ENCODE measurements at places on chromosomes 2 and 18.

GRCh38 chr18:35179906-35180305 is 60.9 kb upstream of the ZNF397 start:
- no peak for DNase-seq

GRCh38 chr2:85355521-85355920 is 952 bp downstream of the ELMOD3 start:
- DNase-seq, result no peak

DNA sequence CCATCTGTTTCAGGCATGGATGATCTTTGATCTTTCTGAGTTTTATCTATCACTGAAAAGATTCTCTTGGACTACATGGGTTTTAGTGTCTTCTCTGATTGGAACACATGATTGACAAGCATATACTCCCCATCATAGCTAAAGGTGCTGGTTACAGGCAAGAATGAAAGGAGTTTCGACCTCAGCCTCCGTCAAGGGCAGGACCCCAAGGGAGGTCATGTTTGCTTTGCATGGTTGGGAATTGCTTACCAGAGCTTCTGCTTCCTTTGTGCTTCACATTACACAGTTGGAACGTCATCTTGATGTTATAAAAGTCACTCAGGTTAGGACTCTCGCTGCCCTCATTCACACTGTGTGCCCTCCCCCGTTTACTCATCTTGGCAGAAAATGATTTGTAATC is 287.7 kb downstream of the PIK3C3 start:
- no peak for DNase-seq

DNA sequence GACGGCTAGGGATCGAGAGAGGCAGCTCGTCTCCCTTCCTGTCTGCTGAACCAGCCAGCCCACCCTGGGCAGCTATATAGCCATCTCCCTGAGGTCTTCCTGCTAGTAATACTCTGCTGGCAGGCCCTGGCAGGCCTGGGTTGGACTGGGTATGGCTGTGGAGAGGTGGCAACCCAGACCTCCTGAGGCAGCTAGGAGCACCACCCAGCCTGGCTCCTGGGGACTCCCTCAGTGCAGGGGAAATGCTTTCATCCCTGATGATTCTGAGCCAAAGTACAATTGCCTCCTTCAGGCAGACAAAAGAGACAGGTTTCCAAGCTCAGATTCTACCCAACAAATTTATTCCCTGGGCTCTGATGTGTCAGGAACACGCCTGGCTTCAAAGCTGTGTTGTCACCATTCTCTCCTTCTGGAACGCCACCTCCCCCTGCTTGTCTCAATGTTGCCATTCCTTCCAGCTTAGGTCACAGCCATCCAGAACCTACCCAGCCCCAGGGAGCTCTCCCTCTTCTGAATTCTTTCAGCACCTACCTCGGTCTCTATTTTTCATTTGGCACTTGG is 4.7 kb upstream of the DNAJB2 start:
- DNase-seq, result no peak

DNA sequence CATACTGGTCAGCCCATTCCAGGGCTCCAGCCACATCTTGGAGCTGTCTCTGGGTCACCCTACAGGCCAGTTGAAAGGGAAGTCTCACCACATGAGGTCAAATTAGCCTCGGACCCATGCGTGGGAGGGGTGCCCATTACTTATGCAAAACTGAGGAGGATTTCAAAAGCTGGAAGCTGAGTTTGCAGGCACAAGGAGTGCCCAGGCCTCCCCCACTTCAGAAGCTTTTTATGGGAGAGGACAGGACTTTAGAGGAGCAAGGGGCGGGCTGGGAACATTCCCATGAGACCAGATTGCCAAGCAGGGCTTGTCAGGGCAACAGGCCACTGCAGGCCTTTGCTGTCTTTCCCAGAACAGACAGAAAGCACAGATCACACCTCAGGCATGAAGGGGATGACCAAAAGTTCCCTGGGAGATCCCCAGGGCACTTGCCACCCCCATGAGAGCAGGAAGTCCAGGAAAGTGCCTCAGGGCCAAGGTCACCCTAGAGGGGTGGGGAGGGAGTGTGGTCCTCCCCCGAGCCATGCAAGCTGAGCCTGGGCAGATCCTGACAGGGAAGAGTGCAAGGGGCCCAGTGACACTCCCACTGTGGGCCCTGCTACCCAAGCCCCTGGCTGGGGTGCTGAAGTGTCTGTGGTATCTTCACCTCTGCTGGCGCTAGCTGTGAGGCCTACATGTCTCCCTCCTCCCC is 267.7 kb downstream of the BCL11A start:
- no peak for DNase-seq

- no peak for DNase-seq
Measured at GRCh38 chr2:26854283-26854827, 6.4 kb downstream of the DPYSL5 start.

DNA sequence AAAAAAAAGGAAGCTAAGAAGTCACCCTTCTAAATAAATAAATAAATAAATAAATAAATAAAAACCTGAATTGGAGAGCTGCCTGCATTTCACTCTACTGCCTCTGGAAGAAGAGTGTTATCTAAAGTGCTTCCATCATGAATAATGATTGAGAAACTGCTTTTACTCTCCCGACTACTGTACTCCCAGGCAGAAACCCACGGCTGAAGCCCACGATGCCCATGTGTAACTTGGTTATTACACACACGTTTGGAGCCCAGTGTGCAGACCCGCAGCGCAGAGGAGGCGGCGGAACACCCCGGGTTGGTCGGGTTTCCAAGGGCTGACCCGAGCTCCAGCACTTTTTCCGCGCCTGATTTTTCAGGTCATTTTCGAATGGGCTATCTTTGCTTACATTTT is 697 bp upstream of the SPATS2L start:
- no peak for DNase-seq

DNA sequence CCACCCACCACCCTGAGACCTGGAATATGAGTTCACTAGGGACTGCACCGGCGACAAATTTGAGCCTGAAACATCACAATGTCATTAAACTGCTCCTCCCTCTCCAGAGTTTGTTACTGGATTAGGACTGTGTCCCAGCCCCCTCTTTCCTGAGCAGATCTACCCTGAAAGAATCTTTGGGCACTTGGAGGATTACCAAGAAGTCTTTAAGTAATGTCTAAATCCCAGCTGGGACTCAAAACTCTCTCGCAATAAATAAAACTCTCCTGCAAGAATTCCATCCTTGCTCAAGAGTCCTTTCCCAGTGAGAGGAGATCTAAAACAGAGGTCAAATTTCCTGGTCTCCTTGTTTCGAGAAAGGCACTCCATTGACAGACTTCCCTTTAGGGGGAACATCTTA is 20.9 kb downstream of the GKN2 start:
- DNase-seq, result no peak

DNA sequence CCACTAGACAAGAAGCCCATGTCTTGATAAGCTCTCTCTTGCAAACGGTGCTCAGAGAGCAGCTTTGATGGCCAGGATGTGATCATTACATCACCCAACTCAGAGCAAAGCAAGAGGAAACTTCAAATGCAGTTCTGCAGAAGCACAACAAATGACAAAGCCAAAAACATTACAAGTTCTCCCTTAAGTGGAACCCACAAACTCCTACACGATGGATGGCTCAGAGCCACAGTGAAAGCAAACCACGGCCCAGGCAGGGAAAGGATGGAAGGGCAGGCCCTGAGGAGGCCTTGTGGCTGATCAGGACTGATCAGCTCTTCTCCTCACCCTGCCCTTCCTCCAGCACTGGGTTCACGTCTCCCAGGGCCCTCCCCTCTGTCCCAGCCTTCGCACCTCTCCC is 326.4 kb downstream of the EIPR1 start:
- DNase-seq, result no peak

- DNase-seq, result no peak
Measured at GRCh38 chr18:78699499-78699898, 280.1 kb upstream of the SALL3 start.

DNA sequence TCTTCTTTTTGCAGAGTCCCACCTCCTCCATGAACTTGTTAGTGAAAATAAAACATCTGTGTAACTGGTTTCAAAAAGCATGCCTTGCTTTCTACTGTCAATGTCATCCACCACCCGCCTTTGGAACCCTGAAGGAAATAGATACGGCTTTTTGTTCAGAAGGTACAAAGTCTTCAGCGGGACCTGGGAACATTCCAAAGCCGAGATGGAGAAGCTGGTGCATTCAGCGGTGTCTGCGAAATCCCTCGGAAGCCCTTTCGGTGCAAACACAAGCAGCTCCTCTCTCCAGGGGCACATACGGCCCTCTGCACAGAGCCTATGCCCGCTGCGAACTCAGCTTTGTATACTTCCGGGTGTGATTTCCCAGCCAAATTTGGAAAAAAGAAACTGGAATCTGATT is 555.8 kb upstream of the SALL3 start:
- no peak for DNase-seq

DNA sequence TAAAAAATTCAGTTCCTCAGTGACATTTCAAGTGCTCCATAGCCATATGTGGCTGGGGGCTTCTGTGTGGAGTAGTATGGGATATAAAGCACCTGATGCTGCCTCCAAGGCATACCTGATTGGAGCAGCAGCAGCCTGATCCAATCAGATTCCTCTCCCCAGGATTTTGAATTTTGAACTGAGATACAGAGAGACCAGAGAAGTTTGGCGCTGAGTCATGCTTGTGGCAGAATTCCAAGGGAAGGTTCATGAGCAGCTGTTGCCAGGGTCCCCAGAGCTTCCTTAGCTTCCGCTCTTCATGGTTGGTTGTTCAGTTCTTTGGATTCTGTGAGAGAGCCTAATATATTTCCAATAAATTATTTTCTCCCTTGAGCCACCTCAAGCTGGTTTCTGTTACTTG is 29.0 kb upstream of the CFAP36 start:
- no peak for DNase-seq

DNA sequence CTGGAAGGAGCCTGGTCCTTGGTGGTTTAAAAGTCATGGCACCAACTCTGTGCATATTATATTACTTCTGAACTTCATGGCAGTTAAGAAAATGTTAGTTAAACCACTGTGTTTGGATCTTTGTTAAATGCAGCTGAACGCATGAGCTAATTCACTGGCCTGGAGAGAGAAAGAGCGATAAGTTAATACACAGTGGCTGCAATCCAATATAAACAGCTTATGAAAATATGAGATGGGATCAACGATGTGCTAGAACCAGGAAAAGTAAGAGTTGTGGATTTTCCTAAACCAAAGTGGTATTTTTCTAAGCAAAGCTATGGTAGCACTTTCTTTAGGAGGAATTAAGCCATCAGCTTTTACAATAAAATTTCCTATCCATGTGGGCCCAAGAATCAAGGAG is 326.7 kb downstream of the MTX2 start:
- no peak for DNase-seq

DNA sequence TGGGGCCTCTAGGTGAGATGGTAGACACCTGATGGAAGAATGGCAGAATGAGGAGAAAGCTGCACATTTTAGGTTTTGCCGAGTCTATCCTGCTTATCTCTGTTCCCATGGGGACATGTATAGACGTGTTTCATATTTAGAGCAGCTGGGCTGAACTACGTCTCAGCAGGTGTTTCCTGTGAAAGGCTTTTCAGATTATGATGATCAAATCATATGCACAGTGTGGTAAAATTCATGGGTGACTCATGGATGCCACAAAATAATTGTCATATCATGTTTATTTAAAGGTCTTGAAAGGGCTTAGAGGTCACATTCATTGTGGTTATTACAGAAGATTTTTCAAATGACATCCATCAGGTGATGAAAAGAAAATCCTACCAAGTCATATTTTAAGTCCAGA is 90.5 kb downstream of the ICOS start:
- DNase-seq, result peak; percentile 12

DNA sequence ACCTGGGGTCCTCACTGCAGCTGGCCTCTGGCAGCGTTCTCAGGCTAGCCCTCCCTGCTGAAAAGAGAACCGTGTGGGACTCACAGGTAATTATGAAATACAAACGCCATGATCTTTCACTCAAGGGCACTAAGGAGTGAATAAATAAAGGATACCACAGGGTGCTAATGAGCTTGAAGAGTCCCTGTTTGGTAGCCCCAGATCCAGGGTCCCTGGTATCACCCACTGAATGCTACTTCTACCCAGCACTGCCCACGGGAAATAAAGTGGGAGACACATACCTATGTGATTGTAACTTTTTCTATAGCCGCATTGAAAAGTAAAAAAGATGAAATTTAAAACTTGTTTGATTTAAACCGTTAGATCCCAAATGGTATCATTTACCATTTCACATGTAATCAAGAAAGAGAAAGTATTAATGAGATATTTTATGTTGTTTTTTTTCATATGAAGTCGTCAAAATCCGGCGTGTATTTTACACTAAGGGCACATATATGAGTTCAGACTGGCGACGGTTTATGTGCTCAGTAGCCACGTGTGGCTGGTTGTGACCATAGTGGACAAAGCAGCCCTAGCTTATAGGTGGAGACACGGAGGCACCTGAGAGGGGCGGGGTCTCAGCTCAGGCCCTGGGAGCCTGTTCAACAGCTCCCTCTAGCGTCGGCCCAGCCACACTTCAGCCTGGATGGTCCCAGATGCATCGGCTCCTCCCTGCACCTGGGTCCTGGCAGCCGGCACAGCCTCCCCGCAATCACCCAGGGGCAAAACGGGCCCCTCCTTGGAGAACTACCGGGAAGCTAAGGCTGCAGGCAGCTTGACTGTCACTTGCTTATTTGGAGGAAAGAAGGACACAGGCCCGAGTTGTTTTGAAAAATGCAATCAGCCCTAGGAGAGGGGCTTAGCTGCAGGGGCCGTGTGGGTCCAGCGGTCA is 39.2 kb downstream of the ODC1 start:
- DNase-seq, result peak; percentile 88

DNA sequence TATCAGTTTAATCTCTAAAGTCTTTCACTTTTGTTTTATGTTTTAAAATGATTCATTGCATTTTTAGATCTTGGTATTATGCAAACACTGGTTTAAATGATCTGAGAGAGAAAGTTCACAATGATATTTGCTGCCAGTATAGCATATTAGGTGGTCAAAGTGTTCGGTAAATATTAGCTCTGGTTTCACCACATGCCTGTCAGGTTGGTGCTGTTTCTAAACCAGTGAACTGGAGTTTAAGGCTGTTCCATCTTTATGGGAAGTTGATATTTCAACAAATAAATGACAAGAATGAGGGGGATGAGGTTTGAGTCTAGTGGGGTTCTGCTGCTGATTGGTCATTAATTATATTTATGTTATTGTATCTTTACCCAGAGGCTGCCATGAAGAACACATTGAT is 436.4 kb downstream of the DCDC2C start:
- no peak for DNase-seq

DNA sequence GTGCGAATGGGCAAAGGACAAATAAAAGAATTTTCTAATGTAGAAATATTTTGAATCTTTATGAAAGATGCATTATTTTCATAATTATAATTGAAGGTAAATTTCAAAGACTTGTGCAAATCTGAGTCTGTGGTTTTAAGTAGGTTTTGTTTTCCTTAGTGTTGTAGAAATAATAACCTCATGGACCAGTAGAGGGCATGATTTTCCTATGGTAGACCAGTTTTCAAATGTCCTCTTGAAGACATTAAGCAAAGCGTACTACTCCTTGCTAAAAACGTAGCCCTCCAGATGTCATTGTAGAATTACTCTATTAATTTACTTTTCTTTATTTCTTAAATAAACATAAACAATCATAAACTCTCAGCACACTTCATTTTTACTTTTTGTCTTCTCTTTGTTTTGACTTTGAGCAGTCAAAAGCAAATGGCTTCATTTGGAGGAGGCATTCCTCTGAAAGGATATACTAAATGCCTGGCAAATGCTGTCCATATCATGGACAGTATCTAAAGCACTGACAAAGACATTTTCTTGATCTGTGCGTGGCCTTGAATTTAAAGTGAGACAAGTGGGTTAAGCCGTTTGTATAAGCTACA is 85.8 kb upstream of the FAM237A start:
- no peak for DNase-seq

- no peak for DNase-seq
Measured at GRCh38 chr2:71893646-71894045, 254.0 kb downstream of the CYP26B1 start.

GRCh38 chr2:29075894-29076705 is 1.8 kb upstream of the PCARE start:
- DNase-seq, result no peak
